ENCODE measurements at places on chromosomes 4 and X.
A peak's percentile ranks its signal among the peaks of the same experiment; 100 is the strongest.

DNA sequence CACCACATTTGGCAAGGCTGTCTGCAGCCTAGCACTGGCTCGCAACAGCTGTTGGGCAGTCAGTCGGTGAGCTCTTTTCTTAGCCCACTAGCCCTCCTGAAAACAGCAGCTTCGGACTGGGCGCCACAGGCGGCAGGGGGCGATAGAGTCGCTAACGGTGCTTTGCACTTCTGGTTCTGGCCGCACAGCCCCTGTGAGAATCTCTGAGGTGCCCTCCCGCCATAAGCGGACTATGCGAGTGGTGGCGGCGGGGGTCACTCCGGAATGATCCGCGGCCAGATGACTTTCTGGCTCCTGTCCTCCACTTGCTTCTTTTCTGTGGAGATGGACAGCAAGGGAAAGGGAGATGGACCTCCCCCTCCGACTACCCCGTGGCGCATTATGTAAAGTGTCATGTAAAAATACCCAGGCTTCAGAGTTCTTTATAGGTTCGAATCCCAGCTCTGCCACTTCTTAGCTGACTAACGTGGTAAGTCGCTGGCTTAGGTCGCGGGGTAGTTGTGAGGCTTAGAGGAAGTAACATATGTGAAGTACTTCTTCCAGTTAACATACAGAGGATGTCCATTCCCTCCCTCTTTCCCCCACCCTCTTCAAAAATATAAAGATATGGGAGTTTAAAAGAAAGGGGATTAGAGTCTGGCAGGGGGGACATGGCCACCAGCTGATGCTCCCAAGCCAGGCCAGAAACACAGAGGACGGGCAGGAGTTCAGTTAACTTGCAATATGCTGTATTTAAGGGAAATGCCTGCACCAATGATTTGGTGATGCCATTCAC is 11.0 kb downstream of the ARHGAP36 start:
- no peak for DNase-seq

DNA sequence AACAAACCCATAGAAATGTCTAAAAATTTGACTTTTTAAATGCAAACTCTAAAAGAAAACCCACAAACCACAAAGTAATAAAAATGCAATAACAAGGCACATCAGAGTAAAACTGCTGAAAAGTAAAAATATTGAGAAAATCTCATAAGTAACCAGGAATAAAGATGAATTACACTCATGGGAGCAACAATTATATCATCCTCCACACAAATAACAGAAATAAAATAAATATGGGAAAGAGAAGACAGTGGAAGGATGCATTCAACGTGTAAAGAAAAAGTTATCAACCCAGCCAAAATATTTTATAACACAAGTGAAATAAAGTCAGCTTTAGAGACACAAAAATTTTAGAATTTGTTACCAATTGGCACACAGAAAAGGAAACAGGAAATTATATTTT is 1420.2 kb downstream of the PCDH18 start:
- no peak for DNase-seq

DNA sequence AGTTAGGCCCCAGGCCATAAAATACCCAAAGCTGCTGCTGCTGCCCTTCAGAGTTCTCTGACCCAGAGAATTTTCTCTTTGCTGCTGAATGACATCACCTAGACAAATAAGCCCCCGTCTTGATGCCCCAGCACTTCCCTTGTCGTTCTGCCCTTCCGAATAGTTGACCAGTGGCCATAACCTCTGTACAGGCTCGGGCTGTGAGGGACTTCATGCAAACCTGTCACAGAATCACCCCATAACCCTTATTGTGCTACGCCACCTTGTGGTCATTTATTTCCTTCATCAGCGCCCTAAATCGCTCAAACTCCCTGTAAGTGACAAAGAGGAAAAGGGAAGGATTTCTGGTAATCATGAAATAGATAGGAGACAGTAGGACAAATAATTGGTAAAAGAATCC is 18.8 kb downstream of the SPACA5 start:
- DNase-seq = peak; percentile 26

- DNase-seq = peak; percentile 13
Measured at GRCh38 chr4:168076989-168077725, 15.2 kb upstream of the ANXA10 start.

- no peak for DNase-seq
Measured at GRCh38 chr4:170391066-170391740, 301.4 kb upstream of the AADAT start.

DNA sequence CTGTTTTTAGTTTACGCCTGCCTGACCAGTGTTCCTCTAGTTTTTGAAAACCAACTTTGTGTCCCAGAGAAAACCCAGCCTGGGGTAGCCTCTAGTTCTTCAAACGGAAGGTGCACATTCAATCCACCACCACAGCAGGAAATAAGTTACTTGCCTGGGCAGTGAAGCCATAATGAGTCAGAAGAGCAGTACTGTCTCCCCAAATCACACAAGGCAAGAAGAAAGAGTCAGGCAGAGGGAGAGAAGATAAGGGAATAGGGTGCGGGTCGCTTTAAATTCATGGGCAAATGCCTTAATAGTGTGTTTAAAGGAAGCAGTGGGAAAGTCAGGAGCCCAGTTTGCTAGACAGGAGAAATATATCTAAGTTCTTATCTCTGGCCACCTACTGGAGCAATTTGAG is 333.8 kb upstream of the GRIA3 start:
- no peak for DNase-seq

- DNase-seq = no peak
Measured at GRCh38 chr4:145183023-145183422, 2.6 kb upstream of the OTUD4 start.

DNA sequence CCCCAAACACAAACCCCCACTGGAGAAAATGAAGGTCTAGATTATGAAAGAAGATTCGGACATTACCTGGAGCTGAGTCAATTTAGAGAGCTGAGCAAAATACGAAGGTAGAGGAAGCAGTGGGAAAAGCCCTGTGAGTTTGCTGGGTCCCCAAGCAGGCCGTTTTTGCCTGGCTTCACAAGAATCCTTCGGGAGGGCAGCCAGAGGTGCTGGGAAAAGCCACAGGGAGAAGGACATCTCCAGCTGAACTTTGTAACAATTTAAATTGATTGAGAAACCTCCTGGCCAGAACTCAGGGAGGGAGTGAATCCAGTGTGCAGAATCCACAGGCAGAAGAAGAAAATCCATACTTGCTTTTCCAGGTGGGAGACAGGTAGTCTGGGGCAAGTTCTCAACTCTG is 319.1 kb upstream of the CT83 start:
- no peak for DNase-seq

- DNase-seq = no peak
Measured at GRCh38 chr4:185426960-185427688, 1.4 kb upstream of the UFSP2 start.

GRCh38 chr4:20017777-20018115 is 234.0 kb upstream of the SLIT2 start:
- no peak for DNase-seq

- DNase-seq = no peak
Measured at GRCh38 chrX:139025816-139026215, 314.3 kb upstream of the FGF13 start.

- DNase-seq = no peak
Measured at GRCh38 chr4:147815741-147816140, 83.9 kb downstream of the ARHGAP10 start.

DNA sequence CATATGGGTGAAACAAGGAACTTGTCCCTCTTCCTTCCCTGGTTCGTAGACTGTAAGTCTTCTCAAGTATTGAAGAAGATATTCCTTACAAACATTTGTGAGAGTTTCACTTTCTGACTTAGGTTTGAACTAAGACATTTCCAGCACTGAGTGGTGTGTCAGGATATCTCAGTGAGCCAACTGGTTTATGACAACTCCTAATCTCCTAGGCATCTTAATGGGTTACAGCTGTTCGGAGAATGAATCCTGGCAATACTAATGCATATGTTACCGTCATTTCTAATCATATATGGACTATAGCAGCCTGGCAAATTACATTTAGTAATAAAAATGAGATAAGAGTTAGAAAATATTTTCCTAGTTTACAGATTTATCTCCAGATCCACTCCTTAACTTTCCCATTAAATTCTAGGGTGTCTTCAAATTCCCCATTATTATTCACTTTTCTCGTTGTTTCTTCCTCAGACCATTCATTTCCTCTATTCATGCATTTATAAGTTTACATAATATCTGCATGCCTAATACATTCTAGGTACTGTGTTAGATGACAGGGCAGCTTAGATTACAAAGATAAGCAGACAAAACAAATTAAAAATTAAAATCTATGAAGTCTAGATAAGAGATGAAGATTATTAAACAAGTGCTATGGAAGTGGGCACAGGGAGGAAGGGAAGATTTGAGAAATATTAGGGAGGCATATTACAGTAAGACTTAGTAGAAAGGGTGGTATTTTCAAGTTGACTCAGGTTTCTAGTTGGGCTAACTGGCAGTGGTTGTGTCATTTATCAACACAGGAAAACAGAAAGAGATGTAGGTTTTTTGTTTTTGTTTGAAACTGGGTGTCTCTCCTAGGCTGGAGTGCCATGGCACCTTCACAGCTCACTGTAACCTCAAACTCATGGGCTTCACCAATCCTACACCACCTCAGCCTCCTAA is 173.9 kb downstream of the WDFY3 start:
- DNase-seq = no peak

DNA sequence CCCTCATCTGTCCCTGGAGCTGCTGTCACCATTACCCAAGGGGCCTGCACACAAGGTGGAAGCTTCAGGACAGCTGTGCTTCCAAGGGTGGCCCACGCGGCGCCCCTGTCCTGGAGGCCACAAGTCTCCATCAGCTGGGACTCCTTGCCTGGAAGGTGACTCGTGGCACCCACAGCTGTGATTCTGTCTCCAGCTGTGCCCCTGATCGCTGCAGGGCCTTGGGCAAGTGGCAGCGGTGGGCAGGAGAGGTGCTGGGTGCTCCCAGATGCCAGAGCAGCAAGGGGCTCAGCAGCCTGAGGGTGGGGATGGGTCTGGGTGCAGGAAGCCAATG is 9.0 kb upstream of the DUSP9 start:
- no peak for DNase-seq

DNA sequence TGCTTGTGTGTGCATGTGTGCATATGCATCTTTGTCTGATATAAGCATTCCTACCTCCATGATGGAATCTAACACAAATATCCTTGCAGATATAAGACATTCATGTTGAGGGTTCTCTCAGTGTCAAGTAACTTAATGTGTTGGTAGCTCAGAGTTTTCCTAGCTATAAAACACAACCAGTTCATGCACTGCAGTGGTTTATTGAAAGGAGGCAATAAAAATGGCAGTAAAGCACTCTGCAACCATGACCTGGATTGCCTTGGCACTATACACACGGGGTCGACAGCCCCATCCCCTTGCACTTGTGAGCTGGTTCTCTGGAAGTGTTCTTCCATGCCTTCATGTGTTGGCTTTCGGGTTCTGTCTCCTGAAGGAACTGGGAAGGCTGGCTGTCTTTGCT is 38.9 kb downstream of the GPC4 start:
- DNase-seq = no peak

GRCh38 chr4:40699648-40700047 is 50.1 kb upstream of the NSUN7 start:
- no peak for DNase-seq

- no peak for DNase-seq
Measured at GRCh38 chr4:176376032-176376614, 56.4 kb downstream of the SPCS3 start.

- no peak for DNase-seq
Measured at GRCh38 chr4:157572284-157572683, 351.8 kb downstream of the GRIA2 start.

All from pulmonary artery endothelial cell (primary cell).